ENCODE measurements at places on chromosomes 1 and 21. TPM values are rescaled to one million over a fixed set of nuclear protein-coding genes. Genes with fewer than 3 reads are reported as not detected.

GRCh38 chr1:190067592-190067991 lies 410.1 kb downstream of the BRINP3 start:
- H3K27me3 ChIP-seq: no peaks in the 10 kb centered on the region
- no peak overlapping the region for H3K27ac ChIP-seq
- H3K4me1 ChIP-seq: no peaks in the 10 kb centered on the region
- no peak overlapping the region for H3K4me3 ChIP-seq

DNA sequence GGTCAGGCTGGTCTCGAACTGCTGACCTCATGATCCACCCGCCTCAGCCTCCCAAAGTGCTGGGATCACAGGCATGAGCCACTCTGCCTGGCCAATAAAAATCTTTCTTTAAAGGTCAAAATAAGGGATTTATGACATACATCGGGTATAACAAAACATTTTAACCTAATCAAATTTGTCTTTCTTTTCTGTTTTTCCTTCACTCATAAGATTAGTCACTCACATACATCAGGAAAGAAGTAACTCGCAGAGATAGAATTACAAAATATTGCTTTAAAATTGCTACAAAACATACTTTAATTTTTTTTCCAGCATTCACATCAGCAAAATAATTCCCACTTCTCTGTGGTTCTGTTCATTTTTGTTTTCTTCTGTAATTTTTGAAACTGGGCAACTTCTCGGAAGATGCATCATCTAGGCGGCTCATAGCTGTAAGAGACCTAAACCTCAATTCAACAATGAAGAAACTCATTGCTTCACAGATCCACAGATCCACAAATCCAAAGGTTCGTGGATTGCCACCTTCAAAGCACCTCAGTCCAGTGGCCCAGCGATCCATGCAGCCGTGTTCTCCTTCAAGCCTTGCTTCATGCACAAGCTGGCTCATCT lies 39.7 kb downstream of the NEK2 start:
- H3K36me3 ChIP-seq: no peaks in the 10 kb centered on the region
- DNase-seq: peak; percentile 9
- peaks cover 63% of the 10 kb centered on the region for H3K4me1 ChIP-seq
- no peak overlapping the region for H3K4me3 ChIP-seq
- no peaks in the 10 kb centered on the region for H3K27me3 ChIP-seq
- no peak overlapping the region for H3K27ac ChIP-seq

DNA sequence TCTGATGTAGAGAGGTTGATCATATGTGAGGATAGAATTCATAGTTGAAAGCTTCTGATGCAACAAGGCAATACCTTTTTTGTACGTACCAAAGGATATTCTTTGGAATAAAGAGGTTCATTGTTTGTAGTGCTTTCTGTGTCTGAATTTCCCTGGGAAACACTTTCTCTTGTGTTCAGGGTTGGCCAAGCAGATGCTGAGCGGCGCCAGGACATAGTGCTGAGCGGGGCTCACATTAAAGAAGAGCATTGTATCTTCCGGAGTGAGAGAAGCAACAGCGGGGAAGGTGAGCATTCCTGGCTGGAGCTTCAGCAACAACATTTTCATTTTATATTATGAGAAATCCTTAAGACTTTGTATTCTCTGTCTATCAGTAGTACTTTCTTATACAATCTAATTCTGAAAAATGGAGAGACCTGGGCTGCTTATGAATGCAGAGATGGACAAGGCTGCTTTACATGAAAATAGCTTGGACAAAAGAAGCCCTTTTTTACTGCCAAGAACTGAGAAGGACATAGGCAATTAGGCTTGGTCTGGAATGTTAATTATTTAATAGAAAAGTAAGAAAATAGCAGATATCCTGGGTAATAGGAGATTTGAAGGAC lies 85.2 kb downstream of the KIF1B start:
- peaks cover 40% of the 10 kb centered on the region for H3K36me3 ChIP-seq
- peaks cover 3% of the 10 kb centered on the region for H3K4me1 ChIP-seq
- no peak overlapping the region for H3K4me3 ChIP-seq
- peak overlapping the region; percentile 22 for H3K27ac ChIP-seq
- no peak for DNase-seq

- peaks cover 59% of the 10 kb centered on the region for H3K4me1 ChIP-seq
- DNase-seq: no peak
- no peaks in the 10 kb centered on the region for H3K36me3 ChIP-seq
- no peaks in the 10 kb centered on the region for H3K27me3 ChIP-seq
Observed at GRCh38 chr1:234582681-234583301, 27.2 kb downstream of the IRF2BP2 start.

SON gene
- total RNA-seq: 269 TPM

PTPN7 gene
- total RNA-seq: not detected

FCAMR gene
- not detected for total RNA-seq

NPHS2 gene
- not detected for total RNA-seq
